ENCODE measurements at places on chromosomes 2 and 18.
A peak's percentile ranks its signal among the peaks of the same experiment; 100 is the strongest.

DNA sequence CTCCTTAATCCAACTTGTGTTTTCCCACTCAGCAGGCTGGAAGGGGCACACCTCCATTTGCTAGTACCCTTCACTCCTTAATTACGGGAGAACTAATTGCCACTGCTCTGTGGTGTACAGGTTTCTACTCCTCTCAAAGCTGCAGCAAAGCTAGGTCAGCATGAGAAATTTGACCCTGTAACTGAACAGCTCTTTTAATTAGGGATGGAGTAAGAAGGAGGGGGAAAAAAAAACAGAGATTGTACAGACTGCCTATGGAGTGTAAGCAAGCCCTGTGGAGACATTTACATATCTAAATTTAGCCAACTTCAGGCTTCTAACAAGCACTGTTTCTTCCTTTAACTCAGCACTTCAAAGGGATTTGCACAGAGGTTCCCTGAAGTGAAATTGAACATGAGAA, 629.7 kb upstream of the SETBP1 start:
- no peak for DNase-seq

DNA sequence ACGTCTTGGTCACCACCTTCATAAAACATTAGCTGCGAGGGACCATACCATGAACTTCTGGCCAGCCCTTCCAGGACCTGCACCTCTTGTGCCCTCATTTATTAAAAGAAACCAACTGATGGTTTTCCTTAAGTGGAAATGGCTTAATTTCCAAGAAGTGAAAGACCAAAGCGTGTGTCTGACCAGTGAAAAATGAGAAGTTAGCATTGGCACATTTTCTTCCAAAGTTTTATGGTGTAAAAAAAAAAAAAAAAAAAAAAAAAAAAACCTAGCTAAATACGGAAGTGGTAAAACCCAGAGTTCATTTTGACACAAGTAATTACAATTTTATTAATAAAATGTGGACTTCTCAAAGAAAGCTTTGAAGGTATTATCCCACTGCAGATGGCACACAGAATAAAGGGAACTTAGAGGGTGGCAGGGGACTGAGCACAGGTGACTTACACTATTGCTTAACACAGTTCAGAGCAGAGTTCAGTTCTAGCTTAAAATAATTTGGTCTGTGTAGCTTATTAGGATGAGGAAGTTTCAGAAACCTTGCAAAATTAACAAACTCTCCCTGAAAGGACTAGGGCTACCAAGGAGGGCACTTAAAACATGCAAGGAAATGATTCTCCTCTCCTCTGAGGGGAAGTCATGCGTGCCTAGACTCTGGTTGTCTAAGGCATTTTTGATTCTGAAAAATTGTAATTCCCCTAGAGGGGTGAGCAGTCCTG, 42.2 kb upstream of the EPG5 start:
- no peak for DNase-seq

DNA sequence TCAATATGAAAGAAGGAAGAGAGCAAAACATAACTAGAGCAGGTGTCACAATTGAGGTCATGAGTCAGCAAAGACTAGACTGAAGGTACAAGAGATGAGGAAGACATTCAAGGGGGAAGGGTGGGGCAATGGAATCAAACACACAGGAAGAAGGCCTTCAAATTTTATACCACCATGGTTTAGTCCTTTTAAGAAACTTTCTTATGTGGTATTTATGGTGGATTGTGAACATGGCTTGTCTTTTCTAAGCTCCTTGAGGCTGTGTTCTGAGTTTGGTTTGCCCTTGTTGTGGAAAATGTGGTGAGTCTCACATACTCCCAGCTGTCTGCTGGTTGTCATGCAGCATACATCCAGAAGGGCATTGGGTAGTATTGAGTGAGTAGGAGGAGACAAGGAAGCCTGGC, 62.1 kb downstream of the NABP1 start:
- DNase-seq = no peak

DNA sequence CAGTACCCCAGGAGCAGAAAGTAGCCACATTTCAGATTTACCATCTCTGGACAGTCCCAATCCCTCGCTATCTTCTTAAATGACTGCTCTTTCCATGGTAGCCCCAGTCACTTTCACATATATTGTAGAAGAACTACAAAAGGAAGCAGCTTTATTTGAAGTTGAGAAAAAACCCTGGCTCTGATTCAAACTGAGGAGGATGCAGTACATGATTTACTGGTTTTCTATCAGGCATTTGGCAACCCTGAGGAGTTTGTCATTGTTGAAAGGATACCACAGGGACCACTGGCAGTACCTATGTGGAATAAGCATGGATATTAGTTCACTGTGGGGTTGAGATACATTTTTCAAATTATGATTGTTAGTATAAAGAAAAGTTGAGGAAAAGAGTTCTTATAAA, 640.9 kb upstream of the SETBP1 start:
- DNase-seq = no peak

GRCh38 chr18:45136381-45137086, 455.8 kb downstream of the SETBP1 start:
- no peak for DNase-seq

GRCh38 chr2:86002375-86002774, 103.3 kb downstream of the POLR1A start:
- no peak for DNase-seq

DNA sequence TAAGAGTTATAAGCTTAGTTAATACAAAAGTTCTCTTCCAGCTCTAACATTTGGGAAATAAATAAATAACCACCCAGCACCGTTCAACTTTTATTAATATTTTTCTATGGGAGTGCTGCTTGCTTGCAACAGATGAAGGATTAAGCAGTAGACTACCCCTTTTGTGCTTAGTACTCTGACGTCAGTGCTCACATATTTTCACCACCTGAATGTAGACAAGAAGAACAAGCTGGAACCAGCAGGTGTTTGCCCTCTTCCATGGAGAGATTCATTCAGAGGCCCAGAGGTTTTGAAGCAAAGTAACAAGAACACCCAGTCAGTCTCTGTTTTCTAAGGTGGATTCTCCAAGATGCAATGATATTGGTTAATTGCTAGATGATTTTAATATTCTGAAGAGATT, 307.1 kb upstream of the PIK3C3 start:
- DNase-seq = no peak

DNA sequence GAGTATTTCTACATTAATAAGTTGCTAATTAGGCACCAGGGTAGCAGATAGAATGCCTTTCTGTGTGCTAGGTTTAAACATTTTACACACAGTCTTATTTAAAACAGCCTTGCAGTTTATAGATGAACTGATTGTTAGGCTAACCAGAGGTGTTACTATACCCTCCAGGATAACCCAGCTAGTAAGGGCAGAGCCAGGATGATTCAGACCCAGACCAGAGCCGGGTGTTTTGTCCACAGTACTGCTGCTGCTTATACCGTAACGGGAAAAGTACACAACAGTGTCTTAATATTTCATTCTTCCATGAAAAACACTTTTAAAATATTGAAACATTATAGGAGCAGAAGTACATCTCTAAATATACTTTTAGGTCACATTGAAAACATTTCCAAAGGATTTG, 82.7 kb downstream of the MALT1 start:
- DNase-seq = no peak

DNA sequence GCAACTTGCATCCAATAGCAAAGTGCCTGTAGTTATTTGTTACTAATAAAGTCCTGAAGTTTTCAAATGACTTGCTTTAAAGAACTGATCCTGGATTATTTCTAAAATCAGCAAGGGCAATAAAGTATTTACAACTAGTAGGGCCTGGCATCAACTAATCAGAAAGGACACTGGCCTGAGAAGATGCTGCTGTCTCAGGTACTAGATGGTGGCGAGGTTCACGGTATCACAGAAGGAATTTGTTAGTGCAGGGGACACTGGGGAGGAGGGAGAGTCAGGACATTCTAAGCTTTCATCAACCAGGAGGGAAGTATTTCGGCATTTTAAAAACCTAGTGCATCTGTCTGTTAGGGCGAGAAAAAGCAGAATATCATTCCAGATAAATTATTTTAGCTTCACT, 440.2 kb upstream of the LYPD1 start:
- DNase-seq = no peak

GRCh38 chr2:207352978-207353671, 176.6 kb upstream of the CREB1 start:
- DNase-seq = no peak

DNA sequence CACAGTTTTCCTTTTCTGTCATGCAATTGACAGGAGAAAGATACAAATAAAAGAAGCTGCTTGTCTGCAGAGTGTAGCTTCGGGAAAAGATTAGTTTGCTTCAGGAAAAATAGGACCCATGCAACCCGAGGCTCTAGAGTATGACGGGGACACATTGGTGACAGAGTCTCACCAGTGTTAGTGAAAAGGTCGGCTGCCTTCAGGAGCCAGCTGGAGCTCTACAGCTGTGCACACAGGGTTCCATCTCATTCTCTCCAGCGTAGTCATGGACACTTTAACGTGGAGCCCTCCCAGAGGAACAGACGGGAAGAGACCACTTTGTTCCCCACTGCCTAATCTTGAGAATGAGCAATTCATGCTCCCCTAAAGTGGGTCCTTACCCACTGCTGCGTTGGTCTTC, 42.9 kb downstream of the FECH start:
- peak; percentile 56 for DNase-seq

- no peak for DNase-seq
These were observed 13.8 kb upstream of the RAPH1 start for GRCh38 chr2:203548887-203549286.

GRCh38 chr18:54928236-54928635, 31.0 kb downstream of the CCDC68 start:
- no peak for DNase-seq

- peak; percentile 36 for DNase-seq
These were observed 34.3 kb upstream of the C18orf32 start for GRCh38 chr18:49521216-49521835.

DNA sequence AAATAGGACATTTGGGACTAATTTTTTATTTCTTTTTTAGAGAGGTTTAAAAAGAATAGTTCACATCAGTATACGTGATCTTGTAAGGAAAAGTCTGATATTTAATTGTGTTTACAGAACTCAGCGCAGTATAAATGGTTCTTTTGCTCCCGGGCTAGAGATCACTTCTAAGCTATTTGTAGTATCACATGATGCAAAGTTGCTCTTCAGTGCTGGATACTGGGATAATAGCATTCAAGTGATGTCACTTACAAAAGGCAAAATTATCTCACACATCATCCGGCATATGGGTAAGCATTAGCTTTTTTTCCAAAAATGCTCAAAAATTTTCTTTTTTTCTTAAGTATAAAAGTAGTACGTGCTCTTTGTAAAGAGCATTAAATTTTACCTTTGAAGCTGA, 37.4 kb upstream of the CYP20A1 start:
- no peak for DNase-seq

GRCh38 chr18:68148863-68149262, 566.0 kb downstream of the TMX3 start:
- no peak for DNase-seq

GRCh38 chr2:201057087-201057521, 14.4 kb downstream of the HYCC2 start:
- no peak for DNase-seq

- DNase-seq = no peak
These were observed 14.8 kb upstream of the UXS1 start for GRCh38 chr2:106208874-106209273.

DNA sequence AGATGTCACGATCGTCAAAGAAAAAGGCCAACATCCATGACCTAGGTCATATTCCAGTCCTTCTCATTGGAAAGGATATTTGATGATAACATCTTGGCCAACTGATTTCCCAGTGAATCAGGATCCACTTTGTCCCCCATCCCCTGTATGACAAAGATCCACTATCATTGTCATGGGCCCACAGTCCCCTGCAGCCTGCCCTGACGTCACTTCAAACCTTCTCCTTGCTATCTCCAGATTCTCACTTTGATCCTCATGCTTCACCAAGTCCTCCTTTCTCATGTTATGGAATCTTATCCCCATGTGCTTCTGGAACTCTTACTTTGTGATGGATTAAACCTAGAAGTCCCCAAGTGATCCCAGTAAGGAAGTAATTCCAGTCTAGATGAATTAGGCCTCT, 25.7 kb downstream of the GALNT14 start:
- DNase-seq = no peak

DNA sequence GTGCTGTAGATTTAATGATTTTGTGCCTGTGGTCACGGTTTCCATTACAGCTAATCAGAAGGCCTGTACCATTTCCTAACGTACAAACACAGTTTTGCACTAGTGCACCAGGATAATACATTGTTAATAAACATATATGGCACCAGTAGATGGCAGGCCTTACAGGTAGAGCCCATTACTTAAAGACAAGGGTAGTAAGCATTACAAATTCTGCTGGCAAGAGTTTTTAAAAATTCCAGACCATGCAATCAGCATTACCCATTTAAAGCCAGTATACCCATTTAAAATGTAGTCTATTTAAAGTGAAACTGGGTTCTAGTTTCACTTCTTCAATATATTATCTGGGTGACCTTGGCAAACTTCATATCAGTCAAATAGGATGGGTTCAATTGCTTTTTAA, 224.2 kb downstream of the NUP35 start:
- DNase-seq = no peak

DNA sequence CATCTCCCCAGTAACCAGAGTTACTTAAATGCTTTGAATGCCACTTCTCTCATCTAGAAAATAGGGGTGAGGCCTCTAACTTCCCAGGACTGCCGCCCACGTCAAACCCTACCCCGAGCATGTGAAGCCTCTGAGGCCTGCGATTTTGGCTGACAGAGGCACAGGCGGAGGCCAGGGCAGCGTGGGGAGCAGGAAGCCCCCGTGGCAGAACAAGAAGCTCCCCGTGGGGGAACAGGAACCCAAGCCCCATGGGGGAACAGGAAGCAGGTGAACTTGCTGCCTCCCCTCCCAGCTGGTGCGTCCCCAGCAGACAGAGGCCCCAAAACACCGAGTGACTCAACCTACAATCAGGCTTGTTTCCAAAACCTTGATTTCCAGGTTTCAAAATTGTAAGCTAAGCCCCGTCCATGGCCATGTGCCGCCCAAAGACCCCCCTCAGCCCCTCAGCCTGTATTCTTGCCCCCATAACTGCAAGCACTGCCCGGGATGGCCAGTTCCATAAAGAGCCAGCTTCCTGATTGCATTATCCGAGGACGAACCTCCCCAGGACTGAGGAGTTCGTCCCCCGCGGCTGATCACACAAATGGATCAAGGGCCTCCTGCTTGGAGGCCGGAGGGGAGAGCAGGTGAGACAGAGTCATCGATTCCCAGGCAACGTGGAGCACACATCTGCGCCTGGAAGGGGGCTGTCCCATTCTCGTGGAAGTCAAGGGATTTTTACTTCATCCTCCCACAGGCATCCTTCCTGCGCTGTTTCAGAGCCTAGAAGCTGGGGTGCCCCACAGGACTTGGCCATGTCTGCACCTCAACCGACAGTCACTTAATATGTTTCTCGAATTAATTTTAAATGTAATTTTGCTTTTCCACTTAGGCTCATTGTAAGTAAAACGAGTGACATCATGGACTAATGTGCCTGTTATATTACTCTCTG, 36.3 kb upstream of the CTDP1 start:
- DNase-seq = no peak

GRCh38 chr18:73136134-73136533, 268.3 kb upstream of the NETO1 start:
- no peak for DNase-seq

GRCh38 chr2:20164734-20165478, 60.0 kb downstream of the SDC1 start:
- no peak for DNase-seq

- DNase-seq = no peak
These were observed 44.4 kb upstream of the TMEM182 start for GRCh38 chr2:102717308-102718018.

- no peak for DNase-seq
These were observed at the start of gene CPLX4 for GRCh38 chr18:59318460-59319050. Gene CPLX4, minus strand, starts transcription at chr18:59318649. Its CDS starts 187 bp downstream, at chr18:59318462.

Data from NCI-H1092 (cell line).